ENCODE measurements at places on chromosomes 7 and 10. TPM values are rescaled to one million over a fixed set of nuclear protein-coding genes. Genes with fewer than 3 reads are reported as not detected.

DNA sequence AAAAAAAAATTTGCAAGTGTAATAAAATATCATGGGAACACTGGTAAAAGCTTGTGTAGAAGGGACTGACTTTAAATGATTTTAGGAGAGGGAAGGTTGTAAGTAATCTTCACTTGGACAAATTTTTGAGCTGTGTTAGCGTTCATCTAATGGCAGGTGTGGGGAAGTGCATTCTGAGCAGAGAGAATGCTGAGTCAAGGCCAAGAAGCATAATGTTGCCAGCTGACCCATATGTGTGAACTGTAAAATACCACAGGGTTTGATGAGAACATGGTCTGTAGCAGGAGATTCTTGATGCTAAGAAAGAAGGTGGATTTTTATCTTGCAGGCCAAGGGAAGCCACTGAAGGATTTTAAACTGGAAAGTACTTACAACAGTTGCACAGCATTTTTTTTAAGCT is 98.2 kb upstream of the ZNF32 start:
- DNase-seq, result no peak

DNA sequence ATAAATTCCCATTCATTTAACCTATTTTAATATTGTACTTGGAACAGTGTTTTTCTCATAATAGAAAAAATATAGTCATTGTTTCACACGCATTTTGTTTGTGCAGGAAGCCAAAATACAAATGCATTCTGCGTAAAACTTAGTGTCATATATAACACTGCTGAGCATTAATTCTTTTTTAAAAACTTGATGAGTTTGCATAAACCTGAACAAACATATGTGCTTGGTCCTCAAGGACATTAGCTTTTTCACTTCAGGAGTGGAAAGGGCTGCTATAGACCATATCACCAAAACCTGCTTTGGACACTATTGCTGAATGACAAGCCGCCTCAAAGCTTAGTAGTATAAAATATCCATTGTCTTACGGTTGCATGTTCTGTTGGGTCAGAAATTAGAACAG is 101.6 kb upstream of the PRR15 start:
- no peak for DNase-seq

The PNLIPRP2 gene
- not detected for total RNA-seq

GRCh38 chr10:110324805-110325280 is 20.1 kb upstream of the SMNDC1 start:
- no peak for DNase-seq

DNA sequence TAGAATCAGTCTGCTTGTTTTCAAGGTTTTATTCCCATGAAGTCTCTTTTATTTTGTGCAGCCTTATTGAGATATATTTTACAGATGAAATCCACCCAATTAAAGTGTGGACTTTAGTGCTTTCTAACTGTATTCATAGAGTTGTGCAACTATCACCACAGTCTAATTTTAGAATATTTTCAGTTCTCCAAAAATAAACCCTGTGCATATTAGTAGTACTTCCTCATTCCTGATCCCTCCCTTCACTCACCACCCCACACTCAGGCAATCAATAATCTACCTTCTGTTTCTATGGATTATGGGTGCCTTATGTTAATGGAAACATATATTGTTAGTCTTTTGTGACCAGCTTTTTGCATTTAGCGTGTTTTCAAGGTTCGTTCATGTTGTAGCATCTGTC is 185.7 kb upstream of the TMEM72 start:
- DNase-seq, result no peak

Measured in lower leg skin (tissue), 4 donors.